ENCODE measurements at places on chromosomes 13 and 19.

GRCh38 chr19:5690955-5691821 lies 1.1 kb downstream of the RPL36 start:
- peak; percentile 52 for DNase-seq

- no peak for DNase-seq
Observed at GRCh38 chr13:51021811-51022210, 89.3 kb downstream of the C13orf42 start.

DNA sequence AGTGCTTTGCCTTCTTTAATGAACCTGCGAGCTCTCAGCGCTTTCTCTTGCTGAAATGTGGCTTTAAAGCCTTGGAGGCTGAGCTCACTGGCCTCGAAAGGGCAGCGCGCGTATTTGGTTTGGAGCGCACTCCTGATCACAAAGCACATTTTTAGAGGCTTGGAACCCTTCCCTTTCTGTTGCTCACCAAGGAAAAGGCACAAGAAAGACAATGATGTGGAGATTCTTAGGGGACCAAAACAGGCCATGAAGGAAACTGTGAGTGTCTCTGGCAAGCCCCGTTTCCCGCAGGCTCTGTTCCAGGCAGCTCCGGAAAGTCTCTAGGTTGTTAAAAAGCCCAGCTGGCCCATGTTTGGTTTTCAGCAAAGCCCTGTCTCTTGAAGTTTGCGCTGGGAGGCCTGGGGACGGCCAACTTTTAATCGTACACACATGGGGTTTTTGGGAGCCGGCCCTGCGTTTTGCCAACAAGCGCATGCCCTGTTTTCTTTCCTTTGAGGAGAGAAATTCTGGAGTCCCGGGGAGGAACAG lies 9.4 kb upstream of the SPC24 start:
- DNase-seq, result no peak

DNA sequence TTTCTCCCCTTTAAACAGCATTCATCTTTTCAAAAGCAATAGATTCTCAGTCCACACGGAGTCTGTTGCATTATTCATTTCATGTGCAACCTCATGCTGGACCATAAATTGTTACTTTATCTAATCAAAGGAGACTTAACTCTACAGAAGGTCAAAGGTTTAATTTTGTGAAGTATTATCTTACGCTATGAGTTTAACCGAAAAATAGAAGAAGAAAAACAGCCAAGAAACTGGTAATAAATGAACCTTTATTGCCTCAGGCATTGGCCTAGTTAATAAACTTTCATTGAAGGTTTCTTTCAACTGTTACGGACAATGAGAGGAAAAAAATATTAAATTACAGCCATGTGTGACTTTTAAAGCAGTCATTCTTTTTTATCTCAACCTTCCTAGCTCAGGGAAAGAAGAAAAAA lies 223.6 kb downstream of the DACH1 start:
- no peak for DNase-seq

DNA sequence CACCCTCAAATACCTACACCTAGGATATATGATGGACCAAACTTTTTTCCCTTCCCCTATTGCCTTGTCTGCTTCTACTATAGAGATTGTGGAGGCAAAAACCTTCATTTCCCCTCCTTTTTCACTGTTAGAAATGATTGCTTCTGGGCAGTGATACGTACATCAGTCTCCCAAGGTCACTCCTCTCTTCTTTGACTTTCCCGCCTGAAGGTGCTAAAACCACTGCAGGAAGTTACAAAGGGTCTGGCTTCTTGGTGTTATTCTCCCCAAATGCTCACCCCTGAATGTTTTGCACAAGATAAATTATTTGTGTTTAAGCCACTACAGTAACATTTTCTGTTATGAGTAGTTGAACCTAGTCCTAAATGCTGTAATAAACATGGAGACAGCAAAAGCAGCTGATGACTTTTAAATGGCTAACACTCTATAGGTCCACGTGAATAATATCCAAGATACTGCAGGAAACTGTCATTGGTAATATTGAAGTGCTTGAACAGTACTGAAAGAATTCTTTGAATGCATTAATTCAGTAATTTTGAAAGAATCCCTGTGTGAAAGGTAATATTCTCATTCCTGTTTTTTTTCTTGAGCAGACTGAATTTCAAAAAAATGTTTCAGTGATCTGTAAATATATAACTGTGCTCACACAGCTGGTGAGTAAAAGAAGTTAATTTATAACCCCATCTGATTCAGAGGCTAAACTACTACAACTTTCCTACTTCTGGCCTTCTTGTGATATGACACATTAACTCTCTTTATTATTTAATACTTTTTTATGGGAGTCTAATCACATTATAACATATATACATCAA lies 865.1 kb downstream of the EFNB2 start:
- no peak for DNase-seq

DNA sequence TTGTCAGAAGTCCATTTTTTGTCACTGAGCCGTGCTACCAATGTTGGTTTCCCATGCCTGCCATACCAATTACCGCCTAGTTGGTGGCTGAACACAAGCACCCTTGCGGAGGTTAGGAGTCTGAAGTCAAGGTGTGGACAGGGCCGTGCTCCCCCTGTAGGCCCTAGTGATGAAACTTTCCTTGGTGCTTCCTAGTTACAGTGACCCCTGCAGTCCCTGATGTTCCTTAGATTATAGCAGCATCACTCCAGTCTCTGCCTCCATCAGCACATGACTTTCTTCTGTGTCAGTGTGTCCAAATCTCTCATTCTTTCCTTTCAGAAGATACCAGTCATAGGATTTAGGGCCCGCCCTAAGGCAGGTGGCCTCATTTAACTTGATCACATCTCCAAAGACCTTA lies 99.0 kb downstream of the MYO16 start:
- DNase-seq, result no peak

GRCh38 chr19:50328224-50328872 lies 829 bp downstream of the KCNC3 start:
- no peak for DNase-seq

DNA sequence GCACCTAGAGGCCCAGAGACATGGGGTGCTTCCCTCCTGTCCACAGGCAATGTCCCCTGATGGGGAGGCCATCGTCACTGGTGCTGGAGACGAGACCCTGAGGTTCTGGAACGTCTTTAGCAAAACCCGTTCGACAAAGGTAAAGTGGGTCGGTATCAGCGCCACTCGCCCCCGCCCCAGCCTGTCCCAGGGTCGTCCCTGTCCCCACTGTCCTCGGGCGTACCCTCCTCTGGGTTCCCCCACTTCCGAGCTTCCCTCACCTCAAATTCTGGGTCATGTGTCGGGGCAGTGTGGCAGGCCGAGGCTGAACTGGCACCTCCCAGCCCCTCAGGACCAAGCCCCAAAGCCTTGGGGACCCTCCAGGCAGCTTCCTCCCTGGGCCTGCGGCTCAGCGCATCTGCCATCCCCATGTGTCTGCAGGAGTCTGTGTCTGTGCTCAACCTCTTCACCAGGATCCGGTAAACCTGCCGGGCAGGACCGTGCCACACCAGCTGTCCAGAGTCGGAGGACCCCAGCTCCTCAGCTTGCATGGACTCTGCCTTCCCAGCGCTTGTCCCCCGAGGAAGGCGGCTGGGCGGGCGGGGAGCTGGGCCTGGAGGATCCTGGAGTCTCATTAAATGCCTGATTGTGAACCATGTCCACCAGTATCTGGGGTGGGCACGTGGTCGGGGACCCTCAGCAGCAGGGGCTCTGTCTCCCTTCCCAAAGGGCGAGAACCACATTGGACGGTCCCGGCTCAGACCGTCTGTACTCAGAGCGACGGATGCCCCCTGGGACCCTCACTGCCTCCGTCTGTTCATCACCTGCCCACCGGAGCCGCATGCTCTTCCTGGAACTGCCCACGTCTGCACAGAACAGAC lies 4.4 kb upstream of the TEKTIP1 start:
- DNase-seq, result no peak

DNA sequence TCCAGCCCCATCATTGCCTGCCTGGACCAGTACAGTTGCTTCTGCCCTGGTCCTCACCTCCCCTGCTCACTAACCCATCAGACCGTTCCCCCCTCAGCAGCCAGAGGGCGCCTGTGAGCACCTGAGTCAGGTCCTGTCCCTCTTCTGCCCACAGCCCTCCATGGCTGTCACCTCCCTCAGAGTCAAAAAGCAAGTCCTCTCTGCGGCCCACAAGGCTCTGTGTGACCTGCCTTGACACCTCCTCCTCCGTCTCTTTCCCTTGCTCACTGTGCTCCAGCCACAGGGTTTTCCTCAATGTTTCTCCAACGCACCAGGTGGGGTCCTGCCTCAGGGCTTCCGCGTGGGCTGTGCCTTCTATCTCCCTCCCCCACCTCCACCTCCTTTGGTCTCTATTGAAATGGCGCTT lies 29.4 kb upstream of the PTPRS start:
- peak; percentile 37 for DNase-seq

DNA sequence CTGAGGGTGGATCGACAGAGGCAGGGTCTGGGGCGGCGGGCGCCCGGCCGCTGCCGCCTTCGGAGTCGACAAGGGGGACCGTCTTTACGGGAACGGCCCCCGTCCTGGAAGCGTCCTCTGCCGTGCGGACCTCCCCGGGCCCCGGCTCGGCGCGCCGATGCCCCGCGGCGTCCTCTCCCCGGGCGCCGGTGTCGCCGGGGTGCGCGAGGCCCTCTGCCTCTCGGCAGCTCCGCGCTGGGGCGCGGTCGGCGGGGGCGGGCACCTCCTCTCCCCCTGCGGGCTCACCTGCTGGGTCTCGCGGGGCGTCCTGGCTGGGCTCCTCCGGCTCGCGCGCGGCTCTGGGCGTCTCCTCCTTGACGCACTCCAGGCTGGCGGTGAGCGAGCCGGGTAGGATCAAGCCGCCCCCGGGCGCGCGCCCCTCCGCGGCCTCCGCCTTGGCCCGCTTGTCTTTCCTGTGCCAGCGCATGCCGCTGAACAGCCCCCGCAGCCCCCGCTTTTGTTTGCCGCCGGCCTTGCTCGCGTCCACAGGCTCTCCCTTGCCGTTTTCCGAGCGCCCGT lies 1.5 kb downstream of the AMER2 start:
- no peak for DNase-seq
